Cardiac muscle cell (in vitro differentiated cells and primary cell): ENCODE measurements at places on chromosomes 4 and X.

GRCh38 chrX:138651494-138651893 is 60.0 kb downstream of the FGF13 start:
- DNase-seq, result no peak

- DNase-seq, result no peak
Measured at GRCh38 chrX:19867411-19867732, 20.0 kb downstream of the SH3KBP1 start.

DNA sequence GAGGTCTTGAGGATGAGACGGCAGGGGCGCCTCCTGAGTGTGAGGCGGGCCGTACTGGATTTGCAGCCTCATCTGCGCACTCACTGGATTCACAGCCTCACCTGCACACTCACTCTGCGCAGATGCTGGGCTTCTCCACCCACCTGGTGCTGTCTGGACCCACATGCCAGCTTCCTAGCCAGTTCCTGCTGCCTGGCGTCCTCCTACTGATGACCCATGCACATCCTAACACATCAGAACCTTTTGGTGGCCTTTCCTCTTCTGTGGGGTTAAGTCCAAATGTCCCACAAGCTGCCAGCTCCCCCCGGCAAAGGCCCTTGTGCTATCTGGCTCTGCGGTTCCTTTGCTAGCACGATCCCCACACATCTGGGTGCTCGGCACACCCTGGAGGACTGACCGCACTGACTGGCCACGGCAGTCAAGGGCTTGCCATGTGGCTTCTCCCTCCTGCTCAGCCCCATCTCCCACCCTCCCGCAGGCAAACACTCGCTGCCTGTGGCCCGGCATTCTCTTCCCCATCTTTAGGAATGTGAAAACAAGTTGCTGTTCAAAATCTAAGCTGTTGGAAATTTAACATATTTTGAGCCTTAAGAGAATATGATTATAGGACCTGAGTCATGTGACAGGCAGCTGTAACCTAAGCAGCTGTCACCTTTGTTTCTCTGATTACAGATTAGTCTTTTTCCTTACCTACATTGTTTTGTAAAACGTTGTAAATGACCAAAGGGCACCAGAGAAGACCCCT is 39.4 kb upstream of the AFAP1 start:
- peak; percentile 54 for DNase-seq

DNA sequence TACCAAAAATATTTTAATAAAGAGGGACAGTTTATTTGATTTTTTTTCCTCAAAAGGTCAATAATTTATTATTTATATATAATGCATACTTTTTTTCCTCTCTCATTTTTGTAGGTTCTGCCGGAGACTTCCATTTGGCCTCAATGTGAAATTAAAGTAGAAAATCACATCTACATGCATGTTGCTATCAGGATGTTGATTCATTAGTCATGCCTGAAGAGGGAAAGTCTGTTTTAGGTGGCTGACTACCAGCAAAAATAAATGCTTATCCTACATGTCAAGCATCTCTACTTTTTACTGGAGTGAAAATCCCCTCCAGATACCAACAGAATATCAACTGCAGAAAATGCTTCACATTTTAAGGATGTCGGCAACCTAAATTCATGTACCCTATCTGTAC is 41.5 kb downstream of the KIAA0232 start:
- peak; percentile 19 for DNase-seq

DNA sequence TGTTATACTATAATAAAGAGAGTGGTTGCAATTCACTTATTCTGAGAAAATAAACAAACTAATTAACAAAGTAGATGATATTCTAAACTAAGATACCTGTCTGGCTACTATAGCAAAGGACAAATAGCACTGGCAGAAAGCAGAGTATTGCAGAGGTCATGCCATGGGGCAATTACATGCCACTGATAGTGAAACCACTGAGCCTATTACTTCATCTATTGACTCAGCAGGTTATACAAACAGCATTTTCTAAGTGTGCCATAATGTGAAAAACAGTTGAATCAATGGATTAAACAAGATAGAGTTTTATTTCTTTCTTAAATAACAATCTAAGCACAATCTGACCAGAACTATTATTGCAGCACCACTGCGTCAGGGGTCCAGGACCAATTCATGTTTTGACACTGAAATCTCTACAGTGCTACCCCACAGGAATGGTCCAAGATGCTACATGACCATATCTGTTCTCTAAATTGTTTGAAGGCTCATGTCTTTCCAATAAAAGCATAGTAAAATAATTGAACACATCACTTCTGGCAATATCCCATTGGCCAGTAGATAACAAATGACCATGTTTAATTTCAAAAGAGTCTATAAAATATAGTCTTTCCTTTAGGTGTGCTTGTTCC is 389.5 kb upstream of the GRID2 start:
- DNase-seq, result no peak

DNA sequence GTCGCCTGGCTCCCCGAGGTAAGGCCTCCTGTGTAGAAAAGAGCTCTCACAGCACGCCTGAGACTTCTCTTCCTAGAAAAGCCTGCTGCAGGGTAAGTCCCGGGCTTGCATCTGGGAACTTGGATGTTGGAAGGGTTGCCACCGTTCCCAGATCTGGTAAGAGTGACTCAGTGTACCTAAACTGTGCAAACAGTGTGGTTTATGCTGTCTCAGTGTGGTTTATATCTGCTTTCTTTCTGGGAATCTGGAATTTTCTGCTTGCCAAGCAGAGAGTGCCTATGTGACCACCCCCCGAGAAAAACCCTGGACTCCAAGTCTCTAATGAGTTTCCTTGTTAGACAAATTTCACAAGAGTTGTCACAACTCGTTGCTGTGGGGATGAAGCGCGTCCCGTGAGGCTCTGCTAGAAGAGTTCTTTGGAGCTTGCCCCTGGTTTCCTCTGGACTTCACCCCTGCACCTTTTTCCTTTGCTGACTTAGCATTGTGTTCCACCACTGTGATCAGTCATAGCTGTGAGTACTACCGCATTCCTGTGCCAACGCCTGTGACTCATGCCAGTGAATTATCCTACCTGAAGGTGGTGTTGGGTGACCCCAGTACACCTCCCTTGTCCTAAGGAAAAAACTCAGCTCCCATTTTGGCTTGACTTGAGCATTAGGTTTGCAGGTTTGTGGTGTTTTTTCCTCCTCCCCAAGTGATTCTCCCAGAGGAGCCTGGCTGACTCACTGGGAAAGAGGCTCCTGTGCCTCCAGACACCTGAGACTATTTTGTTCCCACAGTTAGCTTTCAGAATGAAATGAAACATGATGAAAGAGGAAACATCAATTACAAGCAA is 14.5 kb downstream of the SLC2A9 start:
- no peak for DNase-seq
